ENCODE measurements at places on chromosomes 7 and 10.

DNA sequence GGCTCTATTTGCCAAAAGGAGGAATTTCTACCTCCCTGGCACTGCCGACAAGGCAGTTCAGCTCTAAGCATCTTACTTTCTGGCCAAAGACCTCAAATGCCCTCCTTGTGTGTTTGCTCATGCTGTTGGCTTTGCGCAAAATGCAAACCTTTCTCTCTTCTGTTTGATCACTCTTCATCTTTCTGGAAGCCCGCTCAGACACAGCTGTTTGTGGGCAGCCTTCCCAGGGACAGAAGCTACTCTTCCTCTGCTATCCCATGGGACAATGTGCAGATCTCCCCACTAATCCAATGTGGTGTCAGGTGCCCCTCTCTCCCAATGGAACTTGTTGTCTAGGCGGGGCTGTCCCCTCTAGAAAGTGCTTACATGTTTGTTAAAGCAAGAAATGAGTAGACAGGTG is 278.7 kb downstream of the CCSER2 start:
- DNase-seq, result no peak

- DNase-seq, result no peak
These were observed 123.0 kb upstream of the VSTM2A start for GRCh38 chr7:54419209-54419608.

DNA sequence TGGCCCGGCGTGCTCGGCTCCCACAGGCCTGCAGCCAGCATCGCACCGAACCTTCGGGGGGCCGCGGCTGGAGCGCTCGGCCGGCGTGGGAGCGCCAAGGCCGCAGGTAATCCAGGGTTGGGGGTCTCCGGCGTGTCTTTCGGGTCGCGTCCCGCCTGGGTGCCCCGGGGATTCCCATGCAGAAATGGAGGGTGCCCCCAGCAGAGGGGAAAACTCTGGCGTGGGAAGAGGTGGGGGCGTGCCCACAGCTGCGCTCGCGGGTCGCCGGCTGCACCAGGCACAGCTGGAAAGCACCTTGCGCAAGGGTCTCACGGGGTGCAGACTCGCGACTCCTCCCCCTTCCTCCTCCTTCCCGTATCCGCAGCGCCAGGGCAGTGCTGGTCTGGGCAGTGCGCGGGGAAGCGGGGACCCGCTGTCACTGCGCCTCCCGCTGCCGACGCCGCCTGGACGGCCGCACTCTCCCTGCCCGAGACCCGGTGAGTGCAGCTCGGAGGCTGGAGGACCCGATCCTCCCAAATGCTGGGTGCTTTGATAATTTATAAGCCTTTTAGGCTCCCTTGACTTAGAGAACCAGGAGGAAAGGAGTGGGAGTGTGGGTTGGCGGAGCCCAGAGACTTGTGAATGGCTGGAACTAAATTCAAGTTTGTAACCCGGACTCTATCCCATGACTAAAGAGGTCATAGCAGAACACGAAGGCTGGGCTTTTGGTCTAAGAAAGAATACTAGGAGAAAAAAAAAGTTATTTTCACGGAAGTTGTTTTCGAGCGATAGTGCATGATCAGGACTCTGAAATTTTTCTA is 489 bp downstream of the MAP3K8 start:
- DNase-seq, result peak; percentile 82

DNA sequence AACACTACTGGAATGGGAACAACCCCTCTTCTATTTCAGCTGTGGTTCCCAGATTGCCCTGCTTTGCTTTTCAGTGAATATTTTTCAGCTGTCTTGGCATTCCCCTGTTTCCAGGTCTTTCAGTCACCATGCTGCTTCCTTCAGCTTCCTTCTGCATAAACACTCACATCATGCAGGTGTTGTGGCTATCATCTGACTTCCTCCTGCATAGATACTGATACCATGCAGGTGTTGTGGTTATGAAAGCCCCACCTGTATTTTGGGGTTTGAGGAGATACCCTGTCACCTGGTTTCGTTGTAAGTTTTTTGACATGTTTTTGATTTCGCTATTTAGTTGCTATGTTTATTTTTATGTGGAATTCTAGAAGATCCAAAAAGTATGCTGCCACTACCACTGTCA is 71.5 kb downstream of the SLC35B4 start:
- no peak for DNase-seq

- DNase-seq, result no peak
These were observed 8.1 kb downstream of the FAM171A1 start for GRCh38 chr10:15363031-15363430.

All from stimulated activated naive B cell treated with anti-CD40 and anti-IgM and Interleukin-4, amounts not matched to agents 10 μg/mL and 1 μg/mL and 100 μg/mL, for 72 hours (primary cell).